ENCODE measurements at places on chromosomes 4 and X. TPM values are rescaled to one million over a fixed set of nuclear protein-coding genes. Genes with fewer than 3 reads are reported as not detected.

- H3K36me3 ChIP-seq, result no peaks in the 10 kb centered on the region
- no peak for DNase-seq
- no peak overlapping the region for H3K4me3 ChIP-seq
- H3K27ac ChIP-seq, result no peak overlapping the region
- no peaks in the 10 kb centered on the region for H3K27me3 ChIP-seq
- H3K4me1 ChIP-seq, result no peaks in the 10 kb centered on the region
These were observed 176.5 kb downstream of the FBXW7 start for GRCh38 chr4:152359208-152360044.

GRCh38 chrX:155127465-155127864 is 56.2 kb downstream of the BRCC3 start:
- no peak for DNase-seq
- no peaks in the 10 kb centered on the region for H3K36me3 ChIP-seq
- H3K27me3 ChIP-seq, result no peaks in the 10 kb centered on the region
- no peak overlapping the region for H3K4me3 ChIP-seq
- H3K4me1 ChIP-seq, result no peaks in the 10 kb centered on the region

Gene MAGEC3
- total RNA-seq, result not detected

DNA sequence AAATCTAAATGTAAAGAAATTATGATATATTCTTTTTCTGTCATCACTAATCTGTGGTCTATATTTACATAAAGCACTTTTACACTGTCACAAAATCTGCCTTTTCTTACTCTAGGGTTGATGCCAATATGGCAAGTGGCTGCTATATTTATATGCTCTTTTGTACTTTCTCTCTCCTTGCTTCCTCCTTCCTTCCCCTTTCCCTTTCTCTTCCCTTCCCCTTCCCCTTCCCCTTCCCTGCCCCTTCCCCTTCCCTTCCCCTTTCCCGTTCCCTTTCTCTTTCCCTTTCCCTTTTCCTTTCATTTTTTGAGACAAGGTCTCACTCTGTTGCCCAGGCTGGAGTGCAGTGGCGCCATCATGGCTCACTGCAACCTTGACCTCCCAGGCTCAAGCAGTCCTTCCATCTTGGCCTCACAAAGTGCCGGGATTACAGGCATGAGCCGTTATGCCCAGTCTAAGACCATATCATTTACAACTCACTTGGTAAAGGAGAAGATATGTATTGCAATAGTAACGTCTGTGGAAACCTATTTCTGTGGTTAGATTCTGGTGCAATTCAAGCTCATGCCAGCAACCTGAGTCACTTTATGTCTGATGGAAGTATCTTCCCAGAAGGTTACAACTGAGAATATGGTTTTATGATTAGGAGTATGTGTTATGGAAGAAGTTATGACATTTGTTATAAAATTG is 13.9 kb upstream of the PLAC8 start:
- no peak for DNase-seq
- no peak overlapping the region for H3K27ac ChIP-seq
- no peaks in the 10 kb centered on the region for H3K27me3 ChIP-seq
- H3K4me3 ChIP-seq, result no peak overlapping the region
- H3K36me3 ChIP-seq, result no peaks in the 10 kb centered on the region

GRCh38 chr4:64584981-64585557 is 175.8 kb upstream of the TECRL start:
- no peaks in the 10 kb centered on the region for H3K4me1 ChIP-seq
- H3K4me3 ChIP-seq, result no peak overlapping the region
- H3K27ac ChIP-seq, result no peak overlapping the region

DNA sequence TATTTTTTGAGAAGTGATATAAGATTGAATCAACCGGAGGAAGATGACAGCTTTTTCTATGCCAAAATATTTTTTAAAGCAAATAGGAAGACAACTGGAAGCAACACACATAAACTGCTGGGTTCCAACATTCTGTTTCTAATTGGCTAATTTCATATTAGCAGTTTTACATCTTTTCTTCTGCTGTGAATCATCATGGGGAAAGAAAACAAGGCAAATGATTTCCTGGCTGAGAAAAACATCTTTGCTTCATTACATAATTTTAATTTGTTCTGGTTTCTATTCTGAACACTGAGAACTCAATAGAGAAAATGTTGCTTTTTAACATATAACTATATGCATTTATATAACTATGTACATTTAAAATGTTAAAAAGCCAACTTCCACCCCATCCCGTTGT is 2518.5 kb downstream of the ARAP2 start:
- no peaks in the 10 kb centered on the region for H3K27me3 ChIP-seq
- H3K36me3 ChIP-seq, result no peaks in the 10 kb centered on the region
- H3K4me3 ChIP-seq, result no peak overlapping the region
- H3K27ac ChIP-seq, result no peak overlapping the region
- H3K4me1 ChIP-seq, result no peaks in the 10 kb centered on the region

GRCh38 chrX:126064901-126065541 is 101.1 kb downstream of the DCAF12L2 start:
- H3K27ac ChIP-seq, result no peak overlapping the region
- no peak overlapping the region for H3K4me3 ChIP-seq
- H3K27me3 ChIP-seq, result no peaks in the 10 kb centered on the region
- H3K36me3 ChIP-seq, result no peaks in the 10 kb centered on the region

Gene PRKX
- 41.9 TPM for total RNA-seq

GRCh38 chrX:25807022-25807421 is 331.1 kb upstream of the MAGEB18 start:
- H3K4me1 ChIP-seq, result no peaks in the 10 kb centered on the region
- H3K36me3 ChIP-seq, result no peaks in the 10 kb centered on the region
- H3K27ac ChIP-seq, result no peak overlapping the region

- no peaks in the 10 kb centered on the region for H3K27me3 ChIP-seq
- no peak for DNase-seq
- H3K36me3 ChIP-seq, result no peaks in the 10 kb centered on the region
- peaks cover 15% of the 10 kb centered on the region for H3K4me1 ChIP-seq
- no peak overlapping the region for H3K4me3 ChIP-seq
- H3K27ac ChIP-seq, result no peak overlapping the region
These were observed 32.9 kb downstream of the SETD7 start for GRCh38 chr4:139523076-139523475.

DNA sequence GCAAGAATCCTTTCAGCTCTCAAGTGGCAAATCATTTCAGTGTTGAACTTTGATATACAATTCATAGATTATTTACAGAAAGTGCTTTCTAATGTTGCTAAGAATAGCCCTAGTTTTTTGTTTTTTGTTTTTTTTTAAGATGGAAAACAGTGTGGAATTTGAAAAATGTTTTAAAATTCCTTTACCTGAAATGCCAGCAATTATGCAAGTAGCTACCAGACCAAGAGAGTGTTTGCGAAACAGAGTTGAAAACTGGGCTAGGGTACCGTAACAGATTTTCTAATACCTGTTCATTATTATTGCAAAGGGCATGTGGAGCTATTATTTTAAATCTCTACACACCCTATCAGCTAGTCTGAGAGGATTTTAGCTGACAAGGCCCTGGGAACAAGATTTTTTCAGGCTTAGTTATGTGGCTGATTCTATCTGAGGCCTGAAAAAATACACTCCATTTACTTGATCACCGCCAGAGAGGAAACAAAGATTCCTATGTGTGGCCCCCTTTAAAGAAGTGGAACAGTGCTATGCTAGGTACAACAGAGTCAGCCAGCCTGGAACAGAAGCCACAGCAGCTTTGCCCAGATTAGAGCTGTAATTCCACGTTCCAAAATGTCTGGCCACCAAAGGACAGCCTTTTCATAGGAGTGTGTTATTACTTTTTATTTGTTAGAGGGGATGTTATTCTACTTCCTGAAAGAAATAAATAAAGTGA is 46.9 kb upstream of the SLC39A8 start:
- H3K4me3 ChIP-seq, result no peak overlapping the region
- H3K27ac ChIP-seq, result no peak overlapping the region
- no peaks in the 10 kb centered on the region for H3K36me3 ChIP-seq

Gene C1QTNF7
- not detected for total RNA-seq

GRCh38 chr4:179747218-179747910 is 2305.1 kb upstream of the AGA start:
- no peaks in the 10 kb centered on the region for H3K4me1 ChIP-seq
- no peaks in the 10 kb centered on the region for H3K36me3 ChIP-seq
- DNase-seq, result no peak
- H3K27me3 ChIP-seq, result no peaks in the 10 kb centered on the region
- no peak overlapping the region for H3K27ac ChIP-seq

DNA sequence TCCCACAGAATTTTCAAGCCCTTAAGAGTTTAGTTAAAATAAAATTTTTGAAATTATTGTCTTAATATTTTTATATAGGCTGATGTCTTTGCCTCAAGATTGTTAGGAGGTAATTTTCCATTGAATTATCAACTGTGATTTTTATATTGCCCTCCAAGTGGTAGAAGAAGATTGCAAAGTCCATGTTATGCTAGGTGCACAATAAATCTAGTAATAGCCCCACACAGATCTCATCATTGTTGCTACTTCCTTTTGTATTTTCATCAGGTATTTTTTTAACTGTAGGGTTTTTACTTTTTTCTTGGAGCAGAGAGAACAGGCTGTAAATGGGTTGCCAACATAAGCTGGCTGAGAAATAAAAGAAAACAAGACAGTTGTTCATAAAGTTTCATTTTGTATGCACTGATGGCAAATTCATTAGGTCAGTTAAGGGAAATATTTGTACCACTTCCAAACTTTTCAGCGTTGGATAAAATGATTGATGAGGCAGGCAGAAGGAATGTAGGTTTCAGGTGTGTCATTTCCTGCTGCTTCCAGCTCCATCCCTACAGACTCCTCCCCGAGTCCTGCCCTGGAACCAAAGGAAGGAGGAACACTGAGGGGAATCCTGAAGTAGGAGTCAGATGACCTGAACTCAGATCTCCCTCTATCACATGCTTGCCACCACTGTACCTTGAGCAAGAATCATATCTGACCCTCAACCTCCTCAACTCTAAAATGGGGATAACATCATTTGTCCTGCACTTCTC is 105.5 kb downstream of the PRRG1 start:
- no peaks in the 10 kb centered on the region for H3K4me1 ChIP-seq
- DNase-seq, result no peak
- H3K4me3 ChIP-seq, result no peak overlapping the region
- H3K36me3 ChIP-seq, result no peaks in the 10 kb centered on the region

- no peak for DNase-seq
- no peaks in the 10 kb centered on the region for H3K36me3 ChIP-seq
- H3K4me1 ChIP-seq, result no peaks in the 10 kb centered on the region
- no peak overlapping the region for H3K4me3 ChIP-seq
These were observed 538.2 kb downstream of the GLUD2 start for GRCh38 chrX:121585626-121586025.

GRCh38 chrX:134513091-134513490 is 53.1 kb downstream of the HPRT1 start:
- H3K27me3 ChIP-seq, result no peaks in the 10 kb centered on the region
- no peaks in the 10 kb centered on the region for H3K4me1 ChIP-seq
- no peak for DNase-seq
- H3K36me3 ChIP-seq, result no peaks in the 10 kb centered on the region

GRCh38 chrX:109926743-109927662 is 75.9 kb upstream of the TMEM164 start:
- no peak for DNase-seq
- H3K4me1 ChIP-seq, result no peaks in the 10 kb centered on the region
- H3K4me3 ChIP-seq, result no peak overlapping the region
- no peaks in the 10 kb centered on the region for H3K27me3 ChIP-seq
- H3K27ac ChIP-seq, result no peak overlapping the region

- no peaks in the 10 kb centered on the region for H3K4me1 ChIP-seq
- no peak overlapping the region for H3K4me3 ChIP-seq
- H3K27ac ChIP-seq, result no peak overlapping the region
- DNase-seq, result no peak
- H3K27me3 ChIP-seq, result no peaks in the 10 kb centered on the region
- no peaks in the 10 kb centered on the region for H3K36me3 ChIP-seq
These were observed 105.9 kb downstream of the CT47B1 start for GRCh38 chrX:120769576-120770341.

DNA sequence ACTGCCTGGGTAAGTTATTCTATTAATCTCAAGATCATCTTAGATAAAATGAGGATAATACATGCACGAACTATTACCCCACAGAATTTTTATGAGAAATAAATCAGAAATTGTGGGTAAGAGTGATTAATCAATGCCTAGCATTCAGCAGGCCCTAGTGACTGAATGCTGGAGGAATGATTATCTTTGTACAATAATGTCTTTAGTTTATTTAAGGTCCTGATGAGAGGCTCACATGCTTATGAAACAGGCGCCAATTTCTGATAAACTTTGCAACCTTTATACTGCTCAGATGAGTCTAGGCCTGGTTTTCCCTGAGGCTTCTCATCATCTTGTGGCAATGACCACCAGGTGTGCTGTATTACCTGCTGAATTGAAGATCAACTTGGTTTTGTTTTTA is 27.8 kb upstream of the BMP2K start:
- H3K36me3 ChIP-seq, result no peaks in the 10 kb centered on the region
- DNase-seq, result no peak
- no peaks in the 10 kb centered on the region for H3K27me3 ChIP-seq
- no peak overlapping the region for H3K4me3 ChIP-seq
- H3K27ac ChIP-seq, result no peak overlapping the region
- no peaks in the 10 kb centered on the region for H3K4me1 ChIP-seq

- H3K4me3 ChIP-seq, result no peak overlapping the region
- H3K4me1 ChIP-seq, result no peaks in the 10 kb centered on the region
- no peaks in the 10 kb centered on the region for H3K36me3 ChIP-seq
- H3K27me3 ChIP-seq, result no peaks in the 10 kb centered on the region
These were observed 210.6 kb downstream of the CCNG2 start for GRCh38 chr4:77367638-77368037.
